ENCODE measurements at places on chromosomes 16 and 17. TPM values are rescaled to one million over a fixed set of nuclear protein-coding genes. Genes with fewer than 3 reads are reported as not detected.

DNA sequence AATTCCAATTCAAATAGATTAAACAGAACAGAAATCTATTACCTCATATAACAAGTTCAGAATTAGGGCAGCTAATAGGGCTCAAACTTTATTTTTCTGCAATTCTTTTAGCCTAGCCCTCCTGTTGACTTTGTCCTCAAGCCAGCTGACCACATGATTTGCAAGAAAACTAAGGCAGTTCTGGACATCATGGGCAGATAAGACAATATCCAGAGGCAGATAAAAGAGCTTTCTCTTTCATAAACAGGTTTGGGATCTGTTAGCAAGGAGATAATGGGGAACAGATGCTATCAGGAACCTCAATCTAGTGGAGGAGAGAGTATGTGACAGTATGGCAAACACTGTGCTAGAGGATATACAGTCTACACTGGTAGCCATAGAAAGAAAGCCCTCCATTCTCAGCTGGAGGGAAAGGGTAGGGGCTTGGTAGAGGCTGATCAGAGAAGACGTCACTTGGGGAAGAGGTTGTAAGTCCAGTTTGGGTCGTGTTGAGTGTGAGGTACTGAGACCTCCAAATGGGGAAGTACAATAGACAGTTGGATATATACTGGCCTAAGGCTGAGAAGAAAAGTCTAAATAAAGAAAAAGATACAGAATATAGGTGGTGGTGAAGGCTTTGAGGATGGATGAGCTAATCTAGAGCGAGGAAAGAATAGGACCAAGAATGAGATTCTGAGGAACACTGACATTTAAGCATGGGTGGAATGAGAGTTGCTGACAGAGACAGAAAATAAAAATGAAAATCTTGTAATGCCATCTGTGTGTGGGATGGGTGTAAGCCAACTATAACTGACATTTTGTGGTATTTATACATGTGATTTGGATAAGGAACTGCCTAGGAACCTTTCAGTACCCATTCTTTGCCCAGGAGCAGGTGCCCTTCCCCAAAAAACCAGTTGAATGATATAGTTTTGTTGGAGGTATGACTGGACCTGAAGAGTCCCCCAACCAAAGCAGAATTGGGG lies 67.4 kb downstream of the CYB561 start:
- peaks cover 2% of the 10 kb centered on the region for H3K4me1 ChIP-seq
- peaks cover 5% of the 10 kb centered on the region for H3K36me3 ChIP-seq
- H3K27ac ChIP-seq, result no peak overlapping the region
- no peak for DNase-seq

The PDPK1 gene
- total RNA-seq, result 42.2 TPM

- H3K4me3 ChIP-seq, result no peak overlapping the region
- no peaks in the 10 kb centered on the region for H3K36me3 ChIP-seq
- peaks cover 3% of the 10 kb centered on the region for H3K27me3 ChIP-seq
- H3K4me1 ChIP-seq, result peaks cover 5% of the 10 kb centered on the region
- H3K27ac ChIP-seq, result no peak overlapping the region
- peak; percentile 57 for DNase-seq
Observed at GRCh38 chr16:46996391-46996790, 22.9 kb upstream of the DNAJA2 start.

DNA sequence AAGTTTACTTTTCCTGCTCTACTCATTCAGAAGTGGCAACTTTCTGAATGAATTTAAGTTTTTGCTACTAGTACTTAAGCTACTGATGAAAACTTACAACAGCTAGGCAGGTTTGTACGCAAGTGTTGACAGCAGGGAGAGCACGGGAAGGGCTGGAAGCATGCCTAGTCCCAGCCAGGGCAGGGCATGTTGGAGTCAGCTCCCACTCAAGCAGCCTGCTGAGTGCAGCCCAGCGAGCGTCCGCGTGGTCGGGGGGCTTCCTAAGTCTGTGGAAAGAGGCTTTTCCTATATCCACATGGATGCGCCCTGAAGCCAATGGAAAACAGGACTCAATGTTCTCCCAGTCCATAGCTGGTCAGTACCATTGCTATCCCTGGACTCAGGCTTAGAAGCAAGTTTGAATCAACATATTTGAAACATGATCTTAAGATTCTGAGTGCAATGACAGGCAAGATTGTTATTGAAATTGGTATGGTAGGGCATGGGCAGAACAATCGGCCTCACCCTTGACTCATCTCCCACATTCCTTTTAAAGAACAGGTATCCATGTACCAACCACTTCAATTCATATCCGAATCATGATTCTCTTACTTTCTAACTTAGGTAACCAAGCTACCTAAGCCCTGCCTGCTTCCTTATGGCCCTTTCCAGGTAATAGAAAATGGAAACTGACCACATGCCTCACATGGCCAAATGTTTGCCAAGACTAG lies 22.5 kb downstream of the CYB5D2 start:
- no peak overlapping the region for H3K27ac ChIP-seq
- no peaks in the 10 kb centered on the region for H3K27me3 ChIP-seq
- H3K36me3 ChIP-seq, result peaks cover 14% of the 10 kb centered on the region
- H3K4me3 ChIP-seq, result no peak overlapping the region
- H3K4me1 ChIP-seq, result no peaks in the 10 kb centered on the region
- DNase-seq, result no peak

DNA sequence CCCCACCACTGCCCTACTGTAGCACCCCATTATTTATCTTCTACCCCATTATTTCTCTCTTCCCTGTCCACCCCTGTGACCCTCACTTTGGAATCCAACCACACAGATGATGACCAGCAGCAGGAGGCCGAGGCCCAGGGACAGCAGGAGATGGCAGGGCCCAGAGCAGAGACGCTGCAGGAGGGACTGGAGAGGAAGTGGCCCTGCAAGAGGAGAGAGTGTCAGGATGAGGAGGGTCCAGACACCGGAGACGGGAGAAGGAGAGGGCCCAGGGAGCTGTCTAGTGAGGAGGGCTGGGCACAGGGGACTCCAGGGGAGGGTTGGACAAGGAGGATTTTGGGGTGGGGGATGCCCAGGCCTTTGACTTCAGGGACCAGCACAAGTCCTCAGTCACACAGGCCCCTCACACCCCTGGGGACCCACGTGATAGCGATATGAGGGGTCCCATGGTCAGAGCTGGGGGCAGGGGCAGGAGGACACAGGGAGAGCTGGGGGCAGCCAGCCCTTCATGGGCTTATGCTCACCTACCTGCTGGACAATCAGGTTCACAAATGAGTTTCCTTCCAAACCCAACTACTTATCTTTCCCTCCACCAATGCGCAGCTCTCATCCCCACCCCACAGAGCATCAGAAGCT lies 2.0 kb downstream of the CLEC10A start:
- no peak overlapping the region for H3K27ac ChIP-seq
- H3K4me3 ChIP-seq, result no peak overlapping the region
- H3K4me1 ChIP-seq, result peaks cover 9% of the 10 kb centered on the region
- H3K36me3 ChIP-seq, result no peaks in the 10 kb centered on the region

Data from activated naive CD8-positive, alpha-beta T cell treated with anti-CD3 and anti-CD28 coated beads for 36 hours (primary cell).